ENCODE measurements at places on chromosomes 4 and X.
A peak's percentile ranks its signal among the peaks of the same experiment; 100 is the strongest.

DNA sequence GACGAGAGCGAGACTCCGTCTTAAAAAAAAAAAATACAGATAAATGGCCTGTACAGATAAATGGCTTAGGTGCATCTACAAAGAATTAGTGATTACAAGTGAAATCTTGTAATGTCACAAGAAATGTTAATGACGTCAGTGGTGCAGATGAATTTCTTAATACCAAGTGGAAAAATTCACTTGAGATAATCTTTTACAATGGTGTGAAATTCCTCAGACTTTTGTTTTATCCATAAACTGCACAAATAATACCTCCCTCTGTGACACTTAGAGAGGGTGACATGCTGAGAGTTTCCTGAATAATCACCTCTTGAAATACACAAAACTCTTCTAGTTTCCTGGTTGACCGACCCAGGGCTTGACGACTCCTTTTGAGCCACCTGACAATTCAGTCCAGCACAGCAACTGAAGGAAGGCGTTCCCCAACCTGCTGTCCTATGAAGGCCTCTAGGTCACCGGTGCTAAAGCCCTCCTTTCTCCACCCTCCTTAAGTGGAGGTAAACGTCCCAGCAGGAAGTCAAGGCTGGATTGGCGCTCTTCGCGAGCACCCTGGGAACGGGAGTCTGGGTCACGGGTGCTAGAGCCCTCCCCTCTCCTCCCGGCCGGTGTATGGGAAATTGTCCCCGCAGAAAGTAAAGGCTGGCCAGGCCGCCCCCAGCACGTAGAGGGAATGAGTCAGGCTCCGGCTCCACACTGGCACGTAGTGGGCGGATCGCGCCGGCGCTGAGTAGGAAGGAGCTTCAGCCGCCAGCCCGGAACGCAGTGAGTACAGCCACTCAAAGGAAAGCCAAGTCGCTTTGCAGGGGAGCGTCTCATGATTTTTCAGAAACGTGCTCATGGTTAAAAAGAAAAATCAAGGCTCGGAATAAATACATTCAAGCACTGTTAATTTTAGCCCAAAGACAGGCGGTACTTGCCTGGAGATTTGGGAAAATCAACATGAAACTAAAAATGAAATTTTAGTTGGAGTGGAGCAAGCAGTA is at the start of gene TMEM144:
TSS of gene TMEM144 (plus strand) at position 662 of the 983 bp plus-strand sequence. CDS start 2,182 bp downstream, outside the sequence.
- peak; percentile 44 for DNase-seq

DNA sequence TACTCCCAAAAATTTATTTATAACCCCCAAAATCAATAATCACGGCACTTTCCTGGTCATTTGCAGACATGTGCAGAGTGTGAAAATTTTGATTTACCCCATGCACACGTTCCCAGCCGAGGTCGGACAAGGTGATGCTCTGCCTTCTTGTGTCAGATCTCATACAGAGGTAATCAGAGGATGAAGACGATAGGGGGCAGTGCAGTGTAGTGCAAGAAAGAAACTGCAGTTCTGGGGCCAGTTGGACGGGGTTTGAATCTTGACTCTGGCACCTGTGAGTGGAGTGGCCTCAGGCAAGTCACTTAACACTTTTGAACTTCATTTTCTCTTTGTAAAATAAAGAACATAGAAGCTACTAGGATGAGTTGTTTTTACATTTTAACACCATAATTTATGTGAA is 88.4 kb downstream of the FRMPD3 start:
- DNase-seq = peak; percentile 27

- DNase-seq = no peak
Observed at GRCh38 chrX:150582338-150582948, 14.0 kb downstream of the MTM1 start.

DNA sequence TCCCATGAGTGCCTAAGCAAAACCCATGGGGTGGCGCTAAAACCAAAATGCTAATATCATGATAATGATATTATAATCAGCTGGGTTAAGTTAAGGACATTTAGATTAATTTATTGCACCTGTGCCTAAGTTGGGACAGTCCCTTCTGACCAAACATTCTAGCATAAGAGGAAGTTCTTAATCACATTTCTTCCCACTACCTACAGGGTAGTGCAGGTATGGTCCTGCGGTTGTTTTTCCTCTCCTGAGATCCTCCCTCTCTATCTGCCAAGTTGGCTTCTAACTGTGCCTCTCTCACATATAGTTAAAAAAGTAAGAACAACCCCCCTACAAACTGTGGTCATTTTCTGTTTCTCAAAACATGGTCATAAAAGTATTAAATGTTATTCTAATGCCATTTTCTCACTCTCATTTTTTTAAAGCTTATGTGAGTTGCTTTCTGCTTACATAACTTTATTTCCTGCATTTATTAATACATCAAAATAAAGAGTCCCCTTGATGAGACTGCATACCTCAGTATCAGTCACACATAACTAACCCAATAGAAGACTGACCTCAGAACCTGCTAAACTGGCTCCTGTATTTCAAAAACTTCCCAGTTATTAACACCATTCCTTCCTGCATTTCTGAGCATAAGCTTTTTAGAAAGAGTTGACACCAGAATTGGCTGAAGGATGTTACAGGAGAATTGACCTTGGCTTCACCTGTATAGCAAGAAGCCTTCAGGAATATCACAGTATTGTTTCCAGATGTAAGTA is 1332.5 kb downstream of the FSTL5 start:
- no peak for DNase-seq

DNA sequence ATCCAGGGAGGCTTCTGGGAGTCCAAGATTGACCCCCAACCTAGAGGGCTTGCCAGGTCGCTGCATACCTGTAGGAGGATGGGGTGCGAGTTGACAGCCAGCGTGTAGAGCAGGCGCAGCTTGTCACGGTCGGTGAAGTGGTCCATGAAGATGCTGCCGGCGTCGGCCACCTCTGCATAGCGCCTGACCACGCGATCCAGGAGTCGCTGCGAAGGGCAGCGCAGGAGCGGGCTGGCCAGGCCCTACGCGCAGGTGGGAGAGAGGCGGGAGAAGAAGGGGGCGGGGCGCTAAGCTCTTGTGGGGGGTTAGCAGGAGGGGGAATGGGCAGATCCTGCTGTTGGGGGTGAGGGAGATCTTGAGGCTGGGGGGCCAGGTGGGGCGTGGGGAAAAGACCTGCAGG is 43.0 kb downstream of the DIPK2B start:
- no peak for DNase-seq

- DNase-seq = no peak
Observed at GRCh38 chr4:102295153-102295862, 50.0 kb downstream of the SLC39A8 start.

Measured in stimulated activated CD4-positive, alpha-beta T cell treated with anti-CD3 and anti-CD28 coated beads, Interleukin-2, amount 100 ng/mL, for 48 hours (primary cell).